ENCODE measurements at places on chromosomes 5 and 9. TPM values are rescaled to one million over a fixed set of nuclear protein-coding genes. Genes with fewer than 3 reads are reported as not detected.
A peak's percentile ranks its signal among the peaks of the same experiment; 100 is the strongest.

DNA sequence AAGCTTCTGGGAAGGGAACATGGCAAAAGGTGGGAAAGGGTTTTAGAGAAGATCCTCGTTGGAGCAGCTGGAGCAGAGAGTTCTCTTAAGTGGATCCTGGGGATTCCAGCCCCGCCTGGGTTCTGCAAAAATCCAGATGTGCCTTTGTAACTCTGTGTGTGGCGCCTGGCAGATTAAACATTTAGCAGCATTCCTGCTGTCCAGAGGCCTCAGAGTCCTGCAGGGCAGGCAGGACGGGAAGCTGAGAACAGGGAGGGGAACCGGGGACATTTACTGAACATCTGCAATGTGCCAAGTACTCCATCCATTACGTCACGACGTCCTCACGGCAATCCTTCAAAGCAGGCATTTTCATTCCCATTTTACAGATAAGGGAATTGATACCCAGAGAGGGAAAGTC lies 6.0 kb downstream of the EIF4E1B start:
- H3K4me3 ChIP-seq, result no peak overlapping the region
- no peaks in the 10 kb centered on the region for H3K36me3 ChIP-seq
- H3K27me3 ChIP-seq, result peaks cover 33% of the 10 kb centered on the region

- H3K4me3 ChIP-seq, result no peak overlapping the region
- DNase-seq, result no peak
- H3K4me1 ChIP-seq, result peaks cover 48% of the 10 kb centered on the region
- H3K36me3 ChIP-seq, result peaks cover 61% of the 10 kb centered on the region
These were observed 7.9 kb downstream of the PDCL start for GRCh38 chr9:122820490-122820845.

- no peak overlapping the region for H3K27ac ChIP-seq
- DNase-seq, result no peak
- H3K4me3 ChIP-seq, result no peak overlapping the region
- peaks cover 13% of the 10 kb centered on the region for H3K4me1 ChIP-seq
- H3K27me3 ChIP-seq, result no peaks in the 10 kb centered on the region
These were observed 50.8 kb downstream of the CRB2 start for GRCh38 chr9:123406691-123407216.

DNA sequence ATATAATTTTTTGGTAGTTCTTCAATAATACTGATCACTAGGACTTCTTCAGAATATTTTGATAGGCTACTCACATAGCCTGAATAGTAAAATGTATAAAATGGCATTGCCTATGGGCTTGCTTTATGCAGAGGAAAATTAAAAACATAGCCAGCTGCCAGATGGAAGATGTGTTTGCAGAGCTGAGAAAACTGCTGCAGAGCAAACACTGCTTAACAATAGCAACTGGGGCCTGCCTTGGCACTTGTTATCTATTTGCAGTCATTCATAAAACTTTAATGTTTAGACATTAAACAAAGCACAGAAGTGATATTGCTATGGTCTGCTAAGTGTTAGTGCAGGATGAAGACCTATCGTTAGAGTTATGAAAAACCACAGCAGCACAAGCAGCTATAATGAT lies 151.5 kb upstream of the SMC2 start:
- H3K4me1 ChIP-seq, result no peaks in the 10 kb centered on the region
- H3K27ac ChIP-seq, result no peak overlapping the region
- no peak overlapping the region for H3K4me3 ChIP-seq
- DNase-seq, result no peak
- H3K27me3 ChIP-seq, result no peaks in the 10 kb centered on the region
- H3K36me3 ChIP-seq, result no peaks in the 10 kb centered on the region

The LCN12 gene
- total RNA-seq, result 2.6 TPM

The CCNH gene
- 86.9 TPM for total RNA-seq

The CD180 gene
- total RNA-seq, result 1.4 TPM

The EIF4E1B gene
- total RNA-seq, result not detected

GRCh38 chr9:34985311-34985899 lies 4.1 kb upstream of the DNAJB5 start:
- peaks cover 81% of the 10 kb centered on the region for H3K4me1 ChIP-seq
- no peaks in the 10 kb centered on the region for H3K27me3 ChIP-seq
- no peaks in the 10 kb centered on the region for H3K36me3 ChIP-seq
- DNase-seq, result peak; percentile 62
- H3K4me3 ChIP-seq, result peak overlapping the region; percentile 14

- no peak for DNase-seq
- no peaks in the 10 kb centered on the region for H3K27me3 ChIP-seq
- H3K4me1 ChIP-seq, result no peaks in the 10 kb centered on the region
- H3K27ac ChIP-seq, result no peak overlapping the region
- peaks cover 1% of the 10 kb centered on the region for H3K36me3 ChIP-seq
- no peak overlapping the region for H3K4me3 ChIP-seq
These were observed 42.9 kb downstream of the TMEFF1 start for GRCh38 chr9:100515578-100516494.

GRCh38 chr5:157793301-157793700 lies 49.8 kb downstream of the LSM11 start:
- peaks cover 79% of the 10 kb centered on the region for H3K36me3 ChIP-seq
- no peak for DNase-seq
- H3K4me1 ChIP-seq, result no peaks in the 10 kb centered on the region

- no peaks in the 10 kb centered on the region for H3K4me1 ChIP-seq
- H3K4me3 ChIP-seq, result no peak overlapping the region
- no peak for DNase-seq
- H3K27ac ChIP-seq, result no peak overlapping the region
- H3K27me3 ChIP-seq, result no peaks in the 10 kb centered on the region
These were observed 198.9 kb downstream of the CYLC2 start for GRCh38 chr9:103193992-103194391.

The MEIKIN gene
- total RNA-seq, result 2.8 TPM

- no peak overlapping the region for H3K4me3 ChIP-seq
- H3K27ac ChIP-seq, result no peak overlapping the region
- DNase-seq, result no peak
- no peaks in the 10 kb centered on the region for H3K36me3 ChIP-seq
- no peaks in the 10 kb centered on the region for H3K27me3 ChIP-seq
- H3K4me1 ChIP-seq, result no peaks in the 10 kb centered on the region
These were observed 618.7 kb downstream of the DNAH5 start for GRCh38 chr5:13325765-13326164.

DNA sequence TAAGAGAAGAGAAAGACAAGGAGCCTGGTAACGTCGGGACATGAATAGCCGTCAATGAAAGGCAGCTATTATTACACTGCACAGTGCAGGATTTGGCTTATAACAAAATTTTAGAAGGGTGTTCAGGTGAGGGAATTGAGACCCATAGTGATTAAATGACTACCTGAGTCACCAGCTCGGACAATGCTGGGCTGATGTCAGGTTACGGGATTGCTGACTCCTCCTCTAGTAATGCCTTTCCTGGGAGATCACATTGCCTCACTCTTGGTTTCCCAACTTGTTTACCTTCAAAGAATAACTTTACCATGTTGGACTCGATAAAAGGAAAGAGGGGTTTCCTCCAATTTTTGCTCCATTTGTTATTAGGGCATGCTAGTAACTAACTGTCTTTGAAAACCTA lies 132.6 kb downstream of the GHR start:
- H3K4me1 ChIP-seq, result no peaks in the 10 kb centered on the region
- no peaks in the 10 kb centered on the region for H3K36me3 ChIP-seq
- no peak for DNase-seq
- no peak overlapping the region for H3K4me3 ChIP-seq
- peaks cover 6% of the 10 kb centered on the region for H3K27me3 ChIP-seq

- H3K27me3 ChIP-seq, result peaks cover 19% of the 10 kb centered on the region
- no peaks in the 10 kb centered on the region for H3K4me1 ChIP-seq
- no peak overlapping the region for H3K27ac ChIP-seq
- no peak overlapping the region for H3K4me3 ChIP-seq
These were observed 8.7 kb downstream of the ASS1 start for GRCh38 chr9:130453487-130453886.

GRCh38 chr5:172540099-172540870 lies 86.0 kb upstream of the SH3PXD2B start:
- no peaks in the 10 kb centered on the region for H3K4me1 ChIP-seq
- no peak overlapping the region for H3K4me3 ChIP-seq
- peaks cover 2% of the 10 kb centered on the region for H3K27me3 ChIP-seq
- H3K36me3 ChIP-seq, result no peaks in the 10 kb centered on the region

DNA sequence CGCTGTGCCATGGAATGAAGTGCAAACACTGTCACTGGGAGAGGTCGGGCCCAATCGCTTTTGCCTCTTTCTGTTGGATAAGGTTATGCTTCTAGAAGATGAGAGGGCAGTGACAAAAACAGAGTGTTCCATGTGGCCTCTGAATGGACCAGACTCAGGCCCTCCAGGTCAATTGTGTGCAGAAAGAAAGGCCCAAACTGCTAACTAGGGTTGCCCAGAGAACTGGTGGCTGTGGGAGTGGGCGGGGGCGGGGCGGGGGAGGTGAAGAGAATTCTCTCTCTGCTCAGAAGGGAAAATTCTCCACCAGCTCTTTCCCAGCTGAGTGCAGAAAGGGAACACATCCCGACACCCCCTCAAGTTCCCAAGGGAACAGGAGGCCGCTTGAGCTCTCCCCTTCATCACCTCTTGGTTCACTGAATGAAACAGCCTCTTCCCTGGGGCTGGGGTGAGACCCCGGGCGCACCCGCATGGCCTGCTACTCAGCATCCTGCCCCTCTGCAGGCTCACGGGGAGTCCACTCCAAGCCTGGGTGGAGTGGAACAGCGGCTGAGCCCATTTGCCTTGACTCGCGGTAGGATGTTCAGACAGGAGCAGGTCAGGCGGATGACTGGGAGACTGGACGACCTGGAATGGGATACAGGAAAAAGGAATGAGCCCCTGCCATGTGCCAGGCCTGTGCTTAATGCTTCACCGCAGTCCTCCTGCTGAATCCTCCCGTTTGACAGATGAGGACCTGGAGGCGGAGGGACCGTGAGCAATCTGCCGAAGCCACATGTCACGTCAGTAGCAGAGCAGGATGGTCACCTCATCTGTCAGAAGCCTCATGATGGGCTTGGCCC lies 93.8 kb upstream of the FANCC start:
- DNase-seq, result no peak
- H3K4me1 ChIP-seq, result peaks cover 4% of the 10 kb centered on the region
- H3K27me3 ChIP-seq, result peaks cover 18% of the 10 kb centered on the region
- H3K27ac ChIP-seq, result no peak overlapping the region
- H3K4me3 ChIP-seq, result no peak overlapping the region

GRCh38 chr5:6711409-6712141 lies 1.7 kb upstream of the TENT4A start:
- peaks cover 26% of the 10 kb centered on the region for H3K4me1 ChIP-seq
- no peaks in the 10 kb centered on the region for H3K27me3 ChIP-seq
- no peaks in the 10 kb centered on the region for H3K36me3 ChIP-seq

GRCh38 chr9:76697554-76697953 lies 66.7 kb upstream of the PCA3 start:
- no peak for DNase-seq
- no peak overlapping the region for H3K27ac ChIP-seq
- no peak overlapping the region for H3K4me3 ChIP-seq
- peaks cover 52% of the 10 kb centered on the region for H3K27me3 ChIP-seq

DNA sequence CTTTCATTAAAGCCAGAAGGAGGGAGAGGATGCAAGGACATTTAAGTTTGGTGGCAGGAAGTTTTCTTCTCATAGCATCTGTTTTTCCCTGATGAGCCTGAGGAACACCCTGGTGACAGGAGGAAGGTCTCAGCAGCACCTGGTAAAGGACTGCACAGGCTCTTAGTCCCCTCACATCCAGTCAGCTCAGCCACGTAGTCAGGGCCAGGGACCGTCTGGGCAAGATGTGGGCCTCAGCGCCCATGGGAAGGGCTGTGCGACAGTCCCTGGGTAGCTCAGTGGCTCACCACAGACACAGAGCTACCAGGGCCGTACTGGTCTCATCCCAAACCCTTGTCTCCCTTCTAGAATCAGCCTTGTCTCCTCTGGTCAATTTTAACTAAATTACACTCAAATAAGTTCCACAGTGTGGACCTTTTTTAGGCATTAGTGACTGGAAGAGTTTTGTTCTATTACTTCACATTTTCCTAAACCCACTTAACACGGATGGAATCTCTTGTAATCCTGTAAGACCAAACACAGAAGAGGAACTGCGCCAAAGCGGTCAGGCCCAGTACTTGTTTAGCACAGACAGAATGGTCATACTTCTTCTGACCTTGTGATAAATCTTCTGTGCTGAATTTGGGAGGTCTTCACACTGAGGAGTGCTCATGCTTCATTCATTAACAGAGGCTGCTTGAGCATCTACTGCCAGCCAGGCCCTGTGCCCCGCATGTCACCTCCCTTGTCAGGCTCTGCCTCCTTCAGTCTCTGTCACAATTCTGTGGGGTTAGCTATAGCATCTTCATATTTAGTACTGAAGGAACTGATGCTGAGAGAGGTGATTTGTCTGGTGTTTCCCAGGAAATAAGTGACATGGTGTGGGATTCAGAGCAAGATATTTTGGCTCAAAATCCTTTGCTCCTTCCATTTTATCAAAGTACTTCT lies 91.4 kb downstream of the ANGPTL2 start:
- no peak for DNase-seq
- no peaks in the 10 kb centered on the region for H3K36me3 ChIP-seq
- H3K27me3 ChIP-seq, result peaks cover 5% of the 10 kb centered on the region
- no peak overlapping the region for H3K27ac ChIP-seq
- peaks cover 3% of the 10 kb centered on the region for H3K4me1 ChIP-seq
- no peak overlapping the region for H3K4me3 ChIP-seq

GRCh38 chr5:163535290-163535689 lies 29.9 kb downstream of the MAT2B start:
- H3K4me1 ChIP-seq, result no peaks in the 10 kb centered on the region
- no peak overlapping the region for H3K4me3 ChIP-seq
- peaks cover 7% of the 10 kb centered on the region for H3K27me3 ChIP-seq
- H3K36me3 ChIP-seq, result peaks cover 2% of the 10 kb centered on the region
- no peak overlapping the region for H3K27ac ChIP-seq

The RETREG1 gene
- total RNA-seq, result 78.7 TPM

The ZCCHC9 gene
- 25.4 TPM for total RNA-seq

DNA sequence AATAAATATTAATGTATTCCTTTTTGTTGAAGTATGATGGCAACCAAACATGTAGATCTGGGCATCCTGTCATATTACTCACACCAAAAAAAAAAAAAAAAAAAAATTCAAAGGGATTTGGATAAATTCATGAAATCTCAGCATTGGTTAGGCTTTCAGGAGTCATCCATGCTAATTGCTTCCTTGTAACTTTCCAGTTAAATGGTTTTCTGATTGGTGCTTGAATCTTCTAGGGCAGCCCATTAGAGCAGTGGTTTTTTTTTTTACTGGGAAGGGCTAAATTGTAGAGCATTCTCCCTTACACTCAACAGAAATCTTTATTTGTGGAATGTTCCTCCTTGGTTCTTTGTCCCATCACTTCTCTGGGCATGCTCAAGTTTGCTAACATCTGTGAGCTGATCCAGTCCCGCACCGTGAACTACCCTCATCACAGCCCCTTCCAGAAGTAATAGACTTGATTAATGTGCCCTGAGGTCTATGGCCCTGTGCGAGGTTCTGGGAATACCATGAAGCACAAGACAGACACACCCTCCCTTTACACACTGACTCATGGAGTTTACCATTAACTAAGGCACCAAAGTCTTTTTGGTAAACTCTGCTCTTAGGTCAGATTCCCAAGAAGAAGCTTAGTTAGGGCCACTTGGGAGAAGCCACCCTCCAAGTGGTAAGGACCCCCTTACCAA lies 56.0 kb downstream of the RGS3 start:
- H3K27me3 ChIP-seq, result no peaks in the 10 kb centered on the region
- H3K27ac ChIP-seq, result peak overlapping the region; percentile 96
- H3K4me3 ChIP-seq, result peak overlapping the region; percentile 94
- DNase-seq, result no peak
- H3K36me3 ChIP-seq, result no peaks in the 10 kb centered on the region

The ANKRD31 gene
- total RNA-seq, result 2.8 TPM

Measured in naive thymus-derived CD8-positive, alpha-beta T cell (primary cell).